ENCODE measurements at places on chromosomes 5 and 9. TPM values are rescaled to one million over a fixed set of nuclear protein-coding genes. Genes with fewer than 3 reads are reported as not detected.
A peak's percentile ranks its signal among the peaks of the same experiment; 100 is the strongest.

The PCDHA9 gene
- 0.07 TPM for total RNA-seq

The CDO1 gene
- total RNA-seq = 28.4 TPM

The PCDHGB4 gene
- 2.1 TPM for total RNA-seq

The FRMD3 gene
- total RNA-seq = 100 TPM

The ADAMTSL1 gene
- total RNA-seq = 0.36 TPM

- no peaks in the 10 kb centered on the region for H3K36me3 ChIP-seq
- H3K27ac ChIP-seq = peak overlapping the region; percentile 22
- H3K4me3 ChIP-seq = no peak overlapping the region
- no peaks in the 10 kb centered on the region for H3K4me1 ChIP-seq
Observed at GRCh38 chr9:130320723-130321481, 55.3 kb downstream of the HMCN2 start.

- H3K4me1 ChIP-seq = no peaks in the 10 kb centered on the region
- H3K4me3 ChIP-seq = no peak overlapping the region
Observed at GRCh38 chr9:76664120-76664519, 100.1 kb upstream of the PCA3 start.

DNA sequence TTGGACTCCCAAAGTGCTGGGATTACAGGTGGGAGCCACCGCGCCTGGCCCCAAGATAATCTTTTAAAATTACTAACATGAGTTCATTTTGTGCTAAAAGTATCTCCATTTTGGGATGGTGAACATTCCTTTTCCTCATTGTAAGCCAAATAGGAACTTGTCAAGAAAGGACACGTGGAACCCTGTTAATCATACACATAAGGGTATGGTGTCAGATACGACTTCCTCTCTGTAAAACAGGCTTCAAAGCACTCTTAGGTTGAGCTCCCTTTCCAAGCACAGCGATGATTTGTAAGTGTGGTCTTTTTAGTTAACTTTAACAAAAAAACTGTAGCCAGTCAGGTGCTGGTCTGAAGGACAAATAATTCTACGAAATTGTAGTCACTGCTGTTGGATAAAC, 132.7 kb downstream of the UNC13B start:
- no peaks in the 10 kb centered on the region for H3K27me3 ChIP-seq
- DNase-seq = no peak
- H3K36me3 ChIP-seq = peaks cover 13% of the 10 kb centered on the region
- no peak overlapping the region for H3K4me3 ChIP-seq
- H3K4me1 ChIP-seq = peaks cover 14% of the 10 kb centered on the region

DNA sequence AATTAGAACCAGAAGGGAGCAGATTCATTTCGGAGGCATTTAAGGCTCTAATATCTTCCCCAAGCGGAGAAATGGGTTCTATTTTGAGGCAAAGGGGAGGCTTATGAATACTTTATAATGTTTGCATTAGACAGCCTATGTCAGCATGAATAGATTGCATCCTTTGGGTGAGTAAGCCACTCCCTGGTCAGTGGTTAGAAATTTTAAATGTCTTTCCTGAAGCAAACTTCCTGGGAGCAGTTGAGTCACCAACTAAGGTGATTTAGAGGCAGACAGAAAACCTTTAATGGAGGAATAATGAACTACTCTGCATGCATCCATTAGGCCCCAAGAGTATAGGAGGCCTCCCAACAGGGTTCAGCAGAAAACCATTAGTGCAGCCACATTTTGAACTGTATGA, 204.9 kb downstream of the ELAVL2 start:
- no peaks in the 10 kb centered on the region for H3K27me3 ChIP-seq
- no peaks in the 10 kb centered on the region for H3K4me1 ChIP-seq
- H3K4me3 ChIP-seq = no peak overlapping the region
- H3K36me3 ChIP-seq = no peaks in the 10 kb centered on the region
- no peak overlapping the region for H3K27ac ChIP-seq

DNA sequence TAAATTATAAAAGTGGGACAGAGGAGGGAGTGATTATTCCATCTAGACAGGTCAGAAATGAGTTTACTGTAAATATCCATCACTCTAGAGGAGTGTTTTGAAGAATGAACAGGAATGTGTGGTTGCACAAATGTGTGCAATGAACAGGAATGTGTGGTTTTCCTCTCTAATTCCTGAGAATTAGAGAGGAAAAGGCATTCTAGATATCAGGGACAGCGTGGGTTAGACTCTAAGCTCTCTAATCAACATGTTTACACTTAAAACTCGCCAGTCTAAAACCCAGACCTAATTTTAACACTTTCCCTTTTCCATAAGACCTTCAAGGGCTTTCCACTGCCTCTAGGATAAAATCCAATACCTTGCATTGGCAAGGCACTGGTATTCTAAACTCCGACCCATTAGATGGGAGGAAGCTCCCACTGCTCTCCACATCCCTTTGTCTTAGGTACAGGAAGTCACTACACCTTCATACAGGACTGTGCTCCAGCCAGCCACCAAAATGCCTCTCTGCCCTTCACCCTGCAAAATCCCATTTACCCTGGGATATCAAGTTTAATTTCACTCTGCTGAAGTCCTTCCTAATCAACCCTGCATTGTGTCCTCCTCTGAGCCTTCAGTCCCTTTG, 67.9 kb downstream of the NFIB start:
- H3K36me3 ChIP-seq = no peaks in the 10 kb centered on the region
- H3K4me3 ChIP-seq = no peak overlapping the region
- no peak overlapping the region for H3K27ac ChIP-seq
- H3K4me1 ChIP-seq = peaks cover 39% of the 10 kb centered on the region
- DNase-seq = no peak
- no peaks in the 10 kb centered on the region for H3K27me3 ChIP-seq

DNA sequence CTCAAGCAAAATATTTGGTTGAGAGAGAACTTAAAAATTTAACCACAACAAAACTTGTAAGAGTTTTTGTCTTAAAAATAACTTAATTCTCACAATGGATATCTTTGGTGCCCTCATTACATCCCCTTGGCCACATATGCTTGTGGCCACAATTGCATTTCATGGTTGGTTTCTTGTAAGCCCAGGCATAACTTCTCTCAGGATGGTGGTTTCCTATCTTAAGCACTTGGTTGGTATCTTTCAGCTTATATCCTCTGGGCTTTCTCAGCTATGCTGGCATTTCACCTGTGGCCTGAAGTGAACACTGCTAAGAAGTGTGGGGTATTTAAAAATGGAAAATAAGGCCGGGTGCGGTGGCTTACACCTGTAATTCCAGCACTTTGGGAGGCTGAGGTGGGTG, 212.4 kb upstream of the MEF2C start:
- no peaks in the 10 kb centered on the region for H3K4me1 ChIP-seq
- H3K36me3 ChIP-seq = no peaks in the 10 kb centered on the region
- H3K27ac ChIP-seq = no peak overlapping the region
- no peak for DNase-seq
- H3K4me3 ChIP-seq = no peak overlapping the region

DNA sequence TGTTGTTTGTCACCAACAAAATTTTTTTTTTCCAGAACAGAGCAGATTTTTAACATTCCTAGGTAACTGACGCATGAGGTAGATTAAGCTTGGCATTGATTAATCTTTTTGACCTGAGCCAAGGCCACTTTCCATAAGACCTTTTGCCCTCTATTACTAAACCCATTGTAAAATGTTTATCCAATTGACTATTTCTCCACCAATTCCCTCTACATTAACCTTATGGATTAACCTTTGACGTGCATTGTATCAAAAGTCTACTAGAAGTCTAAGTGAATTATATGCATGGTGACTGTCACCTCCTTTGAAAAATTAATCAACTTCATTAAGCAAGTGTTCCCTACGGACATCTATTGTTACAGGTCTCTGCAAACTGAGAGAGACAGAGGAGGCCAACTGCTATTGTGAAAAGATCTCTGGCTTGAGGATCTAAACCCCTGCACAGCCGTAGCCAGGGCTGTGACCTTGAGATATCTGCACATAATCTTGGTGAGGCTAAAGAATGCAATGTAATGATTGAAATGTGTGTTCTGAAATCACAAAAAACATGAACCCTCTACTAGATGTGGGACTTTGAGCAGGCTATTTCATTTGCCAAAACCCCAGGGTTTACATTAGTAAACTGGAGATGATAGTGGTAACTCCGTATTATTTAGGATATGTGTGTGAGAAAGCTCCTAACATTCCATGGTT, 632.2 kb downstream of the TLR4 start:
- H3K4me3 ChIP-seq = no peak overlapping the region
- no peak overlapping the region for H3K27ac ChIP-seq
- H3K4me1 ChIP-seq = no peaks in the 10 kb centered on the region

DNA sequence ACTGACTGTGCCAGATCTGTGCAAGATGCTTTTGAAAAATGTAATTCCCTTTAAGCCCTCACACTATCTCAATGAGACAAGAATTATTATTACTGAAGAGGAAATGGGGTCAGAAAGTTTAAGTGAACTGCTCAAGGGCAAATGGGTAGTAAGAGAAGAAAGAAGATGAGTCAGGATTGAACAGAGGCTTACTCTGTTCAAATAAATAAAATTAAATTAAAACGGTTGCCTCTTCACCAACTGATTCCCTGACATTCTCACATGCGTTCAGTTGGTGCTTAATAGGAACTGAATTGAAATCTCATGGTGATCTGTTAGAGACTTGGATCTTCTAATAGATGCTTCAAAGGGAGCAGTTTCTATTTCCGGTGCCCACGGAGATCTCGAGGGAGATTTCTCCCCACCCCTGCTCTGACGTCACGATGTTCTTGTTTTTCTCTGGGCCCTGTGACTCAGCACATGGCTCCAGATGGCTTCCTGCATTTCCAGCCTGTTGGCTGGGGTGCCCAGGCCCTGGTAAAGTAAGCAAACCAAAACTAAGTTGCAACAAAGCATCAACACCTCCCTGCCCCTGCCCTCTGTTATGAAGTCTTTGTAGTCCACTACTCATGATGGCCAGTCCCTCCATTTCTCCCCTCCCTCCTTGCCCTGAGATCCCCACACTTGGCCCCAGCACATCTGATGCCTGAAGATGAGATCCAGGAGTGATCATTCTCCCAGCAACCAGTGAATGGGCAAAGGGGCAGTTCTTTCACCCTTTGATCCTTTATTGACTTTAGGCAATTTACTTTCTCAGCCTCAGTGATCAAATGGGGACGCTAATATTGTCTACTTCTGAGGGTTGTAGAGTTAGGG, 106.1 kb upstream of the CPEB4 start:
- H3K27ac ChIP-seq = peak overlapping the region; percentile 76
- no peak overlapping the region for H3K4me3 ChIP-seq
- H3K27me3 ChIP-seq = no peaks in the 10 kb centered on the region
- peaks cover 26% of the 10 kb centered on the region for H3K4me1 ChIP-seq
- DNase-seq = peak; percentile 75

GRCh38 chr9:110526426-110526825, 53.1 kb downstream of the SVEP1 start:
- no peak for DNase-seq
- no peak overlapping the region for H3K27ac ChIP-seq
- H3K27me3 ChIP-seq = no peaks in the 10 kb centered on the region
- H3K36me3 ChIP-seq = no peaks in the 10 kb centered on the region
- no peaks in the 10 kb centered on the region for H3K4me1 ChIP-seq

DNA sequence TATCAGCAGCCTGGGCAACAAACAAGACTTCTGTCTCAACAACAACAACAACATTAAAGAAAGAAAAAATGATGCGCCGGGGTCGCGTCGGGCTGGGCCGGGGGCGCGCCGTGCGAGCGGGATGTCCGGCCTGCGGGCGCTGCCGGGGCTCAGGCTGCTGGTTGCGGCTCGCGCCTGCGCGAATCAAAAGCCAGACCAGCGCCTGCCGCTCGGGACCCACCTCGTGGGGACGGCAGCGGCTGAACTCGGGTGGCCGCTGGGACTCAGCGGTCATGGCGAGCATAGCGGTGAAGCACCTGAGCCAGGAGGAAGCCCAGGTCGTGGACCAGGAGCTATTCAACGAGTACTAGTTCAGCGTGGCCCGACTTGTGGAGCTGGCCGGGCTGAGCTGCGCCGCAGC, 11.9 kb upstream of the NHP2 start:
- H3K4me3 ChIP-seq = no peak overlapping the region
- DNase-seq = no peak
- H3K36me3 ChIP-seq = no peaks in the 10 kb centered on the region
- H3K27ac ChIP-seq = no peak overlapping the region

DNA sequence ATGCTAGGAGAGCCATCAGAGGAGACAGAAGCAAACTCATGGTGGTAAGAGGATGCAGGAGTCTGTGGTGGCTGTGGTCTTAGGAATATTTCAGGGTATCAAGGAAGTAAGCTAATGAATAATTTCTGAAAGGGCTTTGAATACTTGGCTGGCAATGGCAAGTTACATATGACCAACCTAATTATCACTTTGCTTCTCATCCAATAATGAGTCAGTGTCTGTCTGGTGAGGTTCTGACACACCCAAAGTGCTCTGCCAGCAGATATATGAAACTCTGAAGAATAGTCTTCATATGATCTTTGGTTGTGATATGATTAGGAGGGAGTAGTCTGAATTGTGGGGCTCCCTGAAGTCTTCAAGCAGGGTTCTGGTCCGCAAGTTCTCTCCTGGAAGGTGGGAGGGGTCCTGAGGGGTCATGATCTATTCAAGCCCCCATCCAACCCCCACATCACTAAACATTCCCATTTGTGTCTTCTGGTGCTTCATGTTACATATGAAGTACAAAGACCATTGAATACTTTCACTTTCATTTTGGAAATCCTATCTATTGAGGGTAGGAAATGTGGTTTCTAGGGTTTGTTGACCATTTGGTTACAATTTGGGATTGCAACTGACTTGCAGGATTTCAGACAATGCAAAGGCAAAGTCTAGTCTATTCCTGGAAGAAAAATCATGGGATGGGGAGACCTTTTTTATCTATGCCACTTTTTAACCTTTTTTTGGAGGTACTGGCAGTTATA, 199.9 kb upstream of the CDKN2B start:
- no peaks in the 10 kb centered on the region for H3K36me3 ChIP-seq
- no peaks in the 10 kb centered on the region for H3K27me3 ChIP-seq
- no peak overlapping the region for H3K4me3 ChIP-seq
- no peak overlapping the region for H3K27ac ChIP-seq

DNA sequence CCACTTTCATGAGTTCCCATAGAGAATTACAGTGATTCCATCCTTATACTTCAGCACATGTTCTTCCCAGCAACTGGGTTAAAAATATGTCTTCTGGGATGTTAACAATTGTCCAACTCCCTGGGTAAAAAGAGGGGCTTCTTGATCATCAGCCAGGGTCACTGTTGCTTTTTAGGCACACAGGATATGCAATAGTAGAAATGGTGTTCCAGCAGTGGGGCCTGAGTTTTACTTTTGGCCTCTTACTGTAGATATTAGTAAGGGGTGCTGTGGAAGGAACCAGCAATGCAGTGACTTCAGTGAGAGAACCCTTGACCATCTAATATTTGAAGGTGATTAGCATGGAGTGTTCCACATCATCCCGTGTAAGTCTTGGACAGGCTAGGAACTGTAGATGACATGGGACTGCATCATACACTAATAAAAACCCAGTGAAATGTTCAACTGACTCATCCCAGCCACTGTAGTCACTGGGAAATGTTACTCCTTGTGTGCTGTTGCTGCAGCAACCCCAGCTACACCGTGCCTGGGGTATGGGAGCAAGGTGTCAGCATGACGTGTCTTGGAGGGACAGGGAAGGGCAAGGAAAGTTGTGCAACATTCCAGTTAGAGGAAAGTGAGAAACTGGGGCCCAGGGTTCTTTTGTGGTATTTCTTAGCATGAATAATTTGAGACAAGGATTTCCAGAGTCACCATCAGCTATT, 610.9 kb downstream of the RAB3C start:
- no peaks in the 10 kb centered on the region for H3K36me3 ChIP-seq
- no peak overlapping the region for H3K4me3 ChIP-seq
- no peaks in the 10 kb centered on the region for H3K27me3 ChIP-seq
- peaks cover 29% of the 10 kb centered on the region for H3K4me1 ChIP-seq
- peak overlapping the region; percentile 71 for H3K27ac ChIP-seq

GRCh38 chr9:27787891-27788290, 214.6 kb upstream of the C9orf72 start:
- no peak for DNase-seq
- H3K4me1 ChIP-seq = no peaks in the 10 kb centered on the region
- no peaks in the 10 kb centered on the region for H3K36me3 ChIP-seq
- H3K4me3 ChIP-seq = no peak overlapping the region
- no peaks in the 10 kb centered on the region for H3K27me3 ChIP-seq
- no peak overlapping the region for H3K27ac ChIP-seq

Measured in gastrocnemius medialis (tissue), 4 donors.